Activated naive CD4-positive, alpha-beta T cell treated with anti-CD3 and anti-CD28 coated beads for 36 hours (primary cell): ENCODE measurements at places on chromosomes 5 and 9. TPM values are rescaled to one million over a fixed set of nuclear protein-coding genes. Genes with fewer than 3 reads are reported as not detected.
A peak's percentile ranks its signal among the peaks of the same experiment; 100 is the strongest.

- no peak for DNase-seq
Observed at GRCh38 chr5:135249658-135250057, 149.4 kb downstream of the MACROH2A1 start.

DNA sequence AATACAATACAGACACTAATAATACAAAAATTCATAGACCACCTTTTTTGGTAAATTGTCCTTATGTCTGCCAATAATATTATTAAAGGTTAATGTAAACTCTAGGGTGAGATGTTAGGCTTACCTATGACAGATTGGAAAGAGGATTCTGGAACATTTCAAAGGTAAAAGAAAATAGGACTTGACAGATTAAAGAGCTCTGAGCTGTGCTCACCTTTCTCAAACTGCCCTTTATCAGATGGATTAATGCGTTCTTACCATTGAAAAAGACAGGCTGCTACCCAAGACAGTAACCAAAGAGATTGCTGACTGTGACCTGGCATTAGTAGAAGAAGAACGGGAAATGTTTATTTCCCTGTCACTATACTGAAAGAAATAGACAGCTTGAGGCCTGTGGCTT lies 156.1 kb upstream of the MRPS30 start:
- DNase-seq: no peak

- no peak for DNase-seq
Observed at GRCh38 chr5:157069949-157070348, 11.0 kb upstream of the HAVCR1 start.

DNA sequence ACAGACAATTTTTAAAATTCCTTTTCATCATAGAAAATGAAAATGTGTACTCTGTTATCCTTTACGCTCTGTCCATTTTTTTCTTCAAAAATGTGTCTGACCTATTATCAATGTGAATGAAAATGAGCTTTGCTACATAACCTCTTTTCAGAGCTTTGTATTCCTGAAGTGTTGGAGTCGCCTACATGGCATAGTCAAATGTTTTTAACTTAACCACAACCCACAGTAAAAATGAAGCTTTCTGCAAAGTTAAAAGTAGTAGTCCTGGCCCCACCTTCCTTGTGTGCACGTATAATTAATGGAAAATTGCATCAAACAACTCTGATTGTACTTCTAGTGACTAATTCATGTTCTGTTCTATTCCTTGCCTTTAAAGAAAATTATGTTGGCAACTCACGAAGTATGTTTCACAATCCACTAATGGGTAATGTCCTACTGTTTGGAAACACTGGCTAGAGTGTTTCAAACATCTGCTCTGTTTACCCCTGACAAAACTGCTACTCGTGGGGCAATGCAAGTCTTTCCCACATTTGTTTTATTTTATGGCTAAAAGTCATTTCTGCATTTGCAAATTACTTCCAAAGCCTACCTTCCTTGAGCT lies 18.6 kb upstream of the PSAT1 start:
- DNase-seq: no peak

DNA sequence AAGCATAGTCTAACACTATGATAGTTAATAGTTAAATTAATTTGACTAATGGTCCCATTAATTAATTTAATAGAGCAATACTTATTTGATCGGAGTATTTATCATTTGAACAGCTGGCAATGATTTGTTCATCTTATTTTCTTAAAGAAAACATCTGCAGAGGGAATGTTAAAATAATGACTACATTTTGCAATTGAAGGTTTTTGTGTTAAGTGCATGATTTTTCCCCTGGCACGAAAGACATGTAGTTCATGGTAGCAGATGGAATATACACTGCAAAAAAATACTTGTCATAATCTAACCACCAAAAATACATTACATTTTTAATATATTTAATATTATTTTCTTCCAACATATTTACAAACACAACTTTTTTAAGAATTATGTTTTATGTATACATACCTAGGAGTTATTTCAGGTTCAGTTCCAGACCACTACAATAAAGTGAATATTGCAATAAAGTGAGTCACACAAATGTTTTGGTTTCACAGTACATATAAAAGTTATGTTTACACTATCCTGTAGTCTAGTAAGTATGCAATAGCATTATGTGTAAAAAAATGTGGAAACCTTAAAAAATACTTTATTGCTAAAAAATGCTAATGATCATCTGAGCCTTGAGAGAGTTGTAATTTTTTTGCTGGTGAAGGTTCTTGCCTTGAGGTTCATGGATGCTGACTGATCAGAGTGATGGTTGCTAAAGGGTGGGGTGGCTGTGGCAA lies 292.6 kb upstream of the DAB2 start:
- DNase-seq: no peak

- DNase-seq: no peak
Observed at GRCh38 chr5:178688551-178688950, 41.9 kb downstream of the ZNF354A start.

DNA sequence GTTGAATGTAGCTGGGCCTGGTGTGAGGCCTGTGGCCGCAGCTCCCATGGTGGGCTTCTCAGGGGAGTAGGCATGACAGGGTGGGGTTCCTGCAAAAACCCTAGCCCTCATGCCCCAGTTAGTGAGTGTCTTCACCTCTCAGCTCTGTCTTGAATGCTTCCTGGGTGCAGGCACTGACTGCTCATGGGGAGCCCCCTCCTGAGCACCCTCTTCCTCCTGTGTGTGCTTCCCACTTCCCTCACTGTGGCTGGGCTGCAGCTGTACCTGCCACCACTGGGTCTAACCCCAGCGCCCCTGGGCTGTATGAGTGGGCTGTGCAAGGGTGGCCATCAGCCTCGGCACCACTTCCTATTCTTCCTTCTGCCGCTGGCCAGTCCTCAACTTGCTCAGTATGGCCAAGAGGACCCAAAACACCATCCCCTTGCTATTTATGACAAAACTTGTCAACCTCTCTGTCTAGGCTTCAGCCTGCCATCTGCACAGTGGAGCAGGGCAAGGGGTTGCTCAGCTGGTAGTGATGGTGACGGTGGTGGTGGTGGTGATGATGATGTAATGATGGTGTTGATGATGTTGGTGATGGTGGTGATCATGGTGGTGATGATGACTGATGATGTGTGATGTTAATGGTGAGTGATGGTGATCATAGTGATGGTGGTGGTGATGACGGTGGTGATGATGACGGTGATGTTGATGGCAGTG lies 67.5 kb downstream of the RXRA start:
- DNase-seq: peak; percentile 43

GRCh38 chr9:93900971-93901861 lies 53.9 kb downstream of the BARX1 start:
- DNase-seq: no peak

GRCh38 chr9:78601957-78602565 lies 305.1 kb downstream of the PSAT1 start:
- DNase-seq: peak; percentile 45

- DNase-seq: no peak
Observed at GRCh38 chr5:25516141-25516540, 871.4 kb upstream of the CDH10 start.

- no peak for DNase-seq
Observed at GRCh38 chr9:92432350-92432749, 8.1 kb upstream of the OMD start.

GPR150 gene
- total RNA-seq: 0.94 TPM

SLC6A7 gene
- total RNA-seq: not detected

BTNL9 gene
- not detected for total RNA-seq

TRMO gene
- total RNA-seq: 10.8 TPM

CDO1 gene
- 0.67 TPM for total RNA-seq
